ENCODE measurements at places on chromosomes 6 and 20.

DNA sequence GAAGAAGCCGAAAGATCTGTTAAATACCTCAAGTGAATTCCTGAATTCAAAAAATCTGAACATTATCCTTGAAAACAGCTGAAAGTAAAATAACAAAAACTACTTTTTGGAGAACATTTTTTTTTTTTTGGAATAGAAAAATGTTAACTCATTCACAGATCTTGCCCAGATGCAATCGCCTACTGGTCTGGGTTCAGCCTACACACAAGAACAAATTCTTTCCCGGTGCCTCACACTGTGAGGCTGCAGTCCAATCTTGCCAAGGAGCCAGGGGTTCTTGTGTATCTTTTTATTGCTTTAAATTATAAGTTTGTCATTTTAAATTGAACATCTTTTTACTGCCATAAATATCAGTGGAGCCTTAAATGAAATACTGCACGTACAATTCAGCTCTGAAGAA lies 41.2 kb upstream of the TMEM200A start:
- no peak for DNase-seq

GRCh38 chr6:124056407-124057334 lies 253.0 kb downstream of the NKAIN2 start:
- no peak for DNase-seq

DNA sequence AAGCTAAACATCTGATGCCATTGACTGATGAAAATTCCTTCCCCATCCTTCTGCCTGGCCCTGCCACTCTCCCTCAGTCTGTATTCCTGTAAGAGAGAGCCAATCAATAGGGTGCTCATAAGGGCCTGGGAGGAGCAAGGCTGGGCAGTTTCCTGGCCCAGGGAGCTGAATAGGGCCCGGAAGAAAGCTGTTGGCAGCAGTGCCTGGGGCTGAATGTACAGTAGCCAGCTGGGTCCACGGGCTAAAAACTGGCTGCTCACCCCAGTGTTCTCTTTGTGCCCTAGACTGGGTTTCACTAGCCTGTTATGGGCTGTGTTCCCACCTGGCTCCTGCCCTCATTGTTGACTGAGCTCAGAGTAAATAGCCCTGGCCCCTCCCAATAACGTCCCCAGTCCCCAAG lies 1.7 kb upstream of the WFDC2 start:
- no peak for DNase-seq

- no peak for DNase-seq
Observed at GRCh38 chr20:47574616-47575364, 73.1 kb downstream of the NCOA3 start.

GRCh38 chr6:166738386-166739116 lies 111.5 kb upstream of the RPS6KA2 start:
- no peak for DNase-seq

GRCh38 chr6:4358414-4359107 lies 223.2 kb upstream of the ECI2 start:
- DNase-seq, result peak; percentile 79

- no peak for DNase-seq
Observed at GRCh38 chr6:106620931-106621672, 8.2 kb downstream of the RTN4IP1 start.

Data from left kidney (tissue), 8 donors.